Fibroblast of lung (primary cell): ENCODE measurements at places on chromosomes 2 and 18. TPM values are rescaled to one million over a fixed set of nuclear protein-coding genes. Genes with fewer than 3 reads are reported as not detected.

The CXCR4 gene
- under 0.01 TPM in 1 of 2 replicates, not detected in the other for total RNA-seq

The DNAJC5G gene
- not detected in 2 replicates for total RNA-seq

The LYPD6 gene
- under 0.01 and 0.17 TPM in 2 replicates for total RNA-seq

The HOXD11 gene
- total RNA-seq = not detected in 2 replicates

The HJURP gene
- total RNA-seq = 0.26 and 5.8 TPM in 2 replicates

The NDC80 gene
- 1.0 and 9.7 TPM in 2 replicates for total RNA-seq

The TMEM198 gene
- 0.77 and 0.99 TPM in 2 replicates for total RNA-seq

The TIMM21 gene
- total RNA-seq = 20.1 and 21.6 TPM in 2 replicates

The LDLRAD4 gene
- under 0.01 TPM in 1 of 2 replicates, not detected in the other for total RNA-seq

The TP53I3 gene
- total RNA-seq = 47.3 and 75.5 TPM in 2 replicates

The HAAO gene
- 2.8 and 4.1 TPM in 2 replicates for total RNA-seq

The STK11IP gene
- 12.8 and 16.8 TPM in 2 replicates for total RNA-seq

The PRKAG3 gene
- 0.26 and 0.33 TPM in 2 replicates for total RNA-seq

The FMNL2 gene
- total RNA-seq = 25.4 and 30.2 TPM in 2 replicates

The MSTN gene
- 0.26 and 3.1 TPM in 2 replicates for total RNA-seq

The EVX2 gene
- total RNA-seq = not detected in 2 replicates

The LCT gene
- total RNA-seq = under 0.01 TPM in 2 replicates

The LONRF2 gene
- under 0.01 TPM in 2 replicates for total RNA-seq

The LRRFIP1 gene
- 37.0 and 58.1 TPM in 2 replicates for total RNA-seq

The SERPINB2 gene
- 3.9 and 12.1 TPM in 2 replicates for total RNA-seq

The INPP4A gene
- 19.0 and 26.1 TPM in 2 replicates for total RNA-seq

The GPN1 gene
- total RNA-seq = 29.5 and 34.5 TPM in 2 replicates

The UPP2 gene
- not detected in 2 replicates for total RNA-seq

The MAPK4 gene
- under 0.01 TPM in 1 of 2 replicates, not detected in the other for total RNA-seq

The PLGLB2 gene
- 1.3 and 1.7 TPM in 2 replicates for total RNA-seq

The ALMS1 gene
- 12.3 and 13.4 TPM in 2 replicates for total RNA-seq

The COL6A3 gene
- 1,525 and 1,534 TPM in 2 replicates for total RNA-seq

The AOX1 gene
- total RNA-seq = 65.1 and 81.4 TPM in 2 replicates

The MRO gene
- under 0.01 TPM in 2 replicates for total RNA-seq

The AQP4 gene
- not detected in 2 replicates for total RNA-seq

The SPEG gene
- 13.1 and 20.1 TPM in 2 replicates for total RNA-seq

The EN1 gene
- total RNA-seq = under 0.01 TPM in 1 of 2 replicates, not detected in the other

The ASAP2 gene
- total RNA-seq = 16.4 and 19.2 TPM in 2 replicates

The MDH1B gene
- total RNA-seq = 0.99 and 1.8 TPM in 2 replicates

The E2F6 gene
- 10.2 and 11.0 TPM in 2 replicates for total RNA-seq

The CRYGD gene
- total RNA-seq = not detected in 2 replicates

The MEIS1 gene
- 119 and 139 TPM in 2 replicates for total RNA-seq
